ENCODE measurements at places on chromosomes 3 and 15.

DNA sequence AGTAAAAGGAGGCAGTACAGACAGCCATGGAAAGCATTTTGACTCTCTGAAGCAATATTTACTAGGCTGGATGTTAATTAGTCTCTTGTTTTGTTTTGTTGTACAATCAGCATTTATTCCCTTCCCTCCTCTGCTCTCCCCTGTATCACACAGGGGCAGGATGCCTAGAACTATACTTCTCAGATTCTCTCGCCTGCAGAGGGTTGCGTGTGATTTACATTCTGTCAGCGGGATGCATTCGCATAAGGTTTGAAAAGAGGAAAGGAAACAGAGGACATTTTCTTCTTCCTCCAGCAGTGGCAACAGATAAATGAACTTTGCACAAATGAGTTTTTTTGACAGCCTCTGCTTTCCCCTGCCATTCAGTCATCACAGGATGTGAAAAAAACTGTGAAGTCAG is 188.3 kb downstream of the RSL24D1 start:
- DNase-seq, result no peak

GRCh38 chr3:112335434-112335781 is 2.5 kb downstream of the CD200 start:
- no peak for DNase-seq

- DNase-seq, result no peak
Measured at GRCh38 chr3:128504533-128504915, 11.5 kb upstream of the GATA2 start.

DNA sequence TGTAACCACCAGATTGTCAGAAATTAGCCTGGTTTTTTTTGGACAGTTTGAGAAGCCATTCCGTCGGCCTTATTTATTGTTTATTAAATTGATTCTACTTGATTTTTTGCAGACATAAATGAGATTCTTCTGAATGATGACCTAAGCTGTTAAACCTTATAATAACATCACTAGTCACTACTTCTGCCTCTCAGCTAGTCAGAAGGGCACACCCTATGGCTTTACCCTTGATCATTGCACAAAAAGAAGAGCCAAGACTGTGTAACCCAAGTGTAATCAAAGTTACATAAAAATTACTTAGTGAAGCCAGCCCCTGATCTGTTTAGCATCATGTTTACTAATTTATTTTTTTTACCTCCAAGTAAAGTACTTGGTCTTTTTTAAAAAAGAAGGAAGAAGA is 64.3 kb downstream of the CHL1 start:
- DNase-seq, result no peak

DNA sequence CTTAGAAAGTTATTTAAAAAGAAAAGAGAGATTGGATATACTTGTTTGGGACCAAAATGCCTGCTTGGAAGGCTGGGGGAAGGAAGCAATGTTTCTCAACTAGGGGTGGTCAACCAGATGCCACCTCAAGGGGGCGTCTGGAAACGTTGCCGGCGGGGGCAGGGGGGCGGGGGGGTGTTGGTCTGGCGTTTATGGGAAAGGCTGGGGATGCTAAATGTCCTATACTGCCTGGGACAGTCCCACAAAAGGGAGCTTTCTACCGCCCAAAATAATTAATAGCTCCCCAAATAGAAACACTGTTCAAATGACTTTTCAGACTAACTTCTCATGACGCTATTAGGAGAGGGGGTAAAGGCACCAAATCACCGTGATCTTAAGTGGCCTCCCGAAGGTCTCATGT is 2.2 kb downstream of the POLG start:
- DNase-seq, result no peak

- no peak for DNase-seq
Measured at GRCh38 chr3:28089527-28089897, 151.9 kb upstream of the CMC1 start.

- no peak for DNase-seq
Measured at GRCh38 chr3:131535131-131535530, 32.4 kb upstream of the MRPL3 start.

DNA sequence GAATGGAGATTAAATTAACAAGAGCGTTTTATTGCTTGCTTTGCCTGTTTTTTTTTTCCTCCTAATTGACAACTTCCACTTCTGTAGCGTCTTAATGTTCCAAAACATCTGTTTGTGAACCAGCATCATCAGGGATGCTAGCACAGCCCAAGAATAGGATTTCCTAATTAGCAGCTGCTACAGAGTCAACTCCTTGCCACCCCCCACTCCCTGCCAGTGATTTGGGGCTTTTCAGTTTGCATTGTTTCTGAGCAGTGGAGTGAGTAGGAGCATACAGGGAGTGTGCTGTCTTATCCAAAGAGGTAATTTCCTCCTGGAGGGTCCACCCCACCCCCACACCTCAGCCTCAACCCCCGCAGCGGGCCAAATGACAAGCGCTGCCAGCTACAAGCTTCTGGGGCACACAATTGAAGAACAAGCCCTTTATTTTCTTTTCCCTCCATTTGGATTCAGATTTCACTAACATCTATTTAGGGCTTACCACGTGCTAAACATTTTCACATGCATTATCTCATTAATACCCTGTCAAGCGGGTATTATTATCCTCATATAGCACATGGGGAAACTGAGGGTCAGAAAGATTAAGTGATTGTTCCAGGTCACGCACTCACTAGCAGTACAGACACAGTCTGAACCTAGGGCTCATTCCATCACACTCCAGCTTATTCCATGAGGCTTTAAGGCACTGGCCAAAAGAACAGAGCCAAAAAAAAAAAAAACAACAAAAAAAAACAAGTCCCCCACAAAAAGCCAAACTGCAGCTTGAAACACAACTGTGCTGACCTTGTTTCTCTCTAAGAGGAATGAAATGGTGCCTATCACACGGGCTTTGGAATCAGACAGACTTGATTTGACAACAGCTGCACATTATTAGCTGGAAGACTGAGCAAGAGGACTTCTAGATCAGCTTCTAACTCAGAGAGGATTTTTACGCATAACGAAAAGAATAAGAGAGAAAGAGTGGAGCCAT is 16.4 kb downstream of the HEG1 start:
- DNase-seq, result no peak

DNA sequence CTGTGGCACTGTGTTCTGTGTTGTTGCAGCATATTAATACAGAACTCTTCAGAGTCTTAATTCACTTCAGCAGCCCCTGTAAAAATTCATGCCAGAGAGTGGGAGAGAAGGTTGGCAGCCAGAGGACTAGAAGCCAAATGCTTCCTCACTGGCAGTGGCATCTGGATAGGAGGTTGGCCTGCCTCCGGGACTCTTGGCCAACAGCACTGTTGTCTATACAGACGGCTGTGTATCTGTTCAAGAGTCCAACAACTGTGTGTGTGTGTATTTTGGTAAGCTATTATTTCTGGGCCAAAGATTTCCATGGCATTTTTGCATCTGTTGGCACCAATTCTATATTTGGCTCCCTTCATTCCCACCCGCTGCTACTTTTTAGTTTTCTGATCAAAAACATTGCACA is 156.0 kb upstream of the SOX2 start:
- no peak for DNase-seq

DNA sequence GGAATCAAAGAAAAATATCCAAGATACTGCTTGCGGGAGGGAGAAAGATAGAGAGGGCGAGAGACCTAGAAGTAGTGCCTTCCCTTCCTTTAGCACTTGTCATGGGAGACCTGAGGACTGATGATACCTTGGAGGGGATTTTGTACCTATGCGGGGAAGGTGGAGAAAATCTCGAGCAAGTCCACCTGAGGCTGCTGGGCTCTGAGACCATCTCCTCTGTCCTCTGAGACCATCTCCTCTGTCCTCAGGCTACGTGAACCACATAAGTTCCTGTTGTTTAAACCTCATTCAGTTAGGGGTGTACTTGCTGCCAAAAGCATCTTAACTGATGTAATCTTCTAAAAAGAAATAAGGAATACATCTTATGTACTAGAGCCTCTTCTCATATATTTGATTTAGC is 164.9 kb downstream of the NR2F2 start:
- DNase-seq, result no peak

DNA sequence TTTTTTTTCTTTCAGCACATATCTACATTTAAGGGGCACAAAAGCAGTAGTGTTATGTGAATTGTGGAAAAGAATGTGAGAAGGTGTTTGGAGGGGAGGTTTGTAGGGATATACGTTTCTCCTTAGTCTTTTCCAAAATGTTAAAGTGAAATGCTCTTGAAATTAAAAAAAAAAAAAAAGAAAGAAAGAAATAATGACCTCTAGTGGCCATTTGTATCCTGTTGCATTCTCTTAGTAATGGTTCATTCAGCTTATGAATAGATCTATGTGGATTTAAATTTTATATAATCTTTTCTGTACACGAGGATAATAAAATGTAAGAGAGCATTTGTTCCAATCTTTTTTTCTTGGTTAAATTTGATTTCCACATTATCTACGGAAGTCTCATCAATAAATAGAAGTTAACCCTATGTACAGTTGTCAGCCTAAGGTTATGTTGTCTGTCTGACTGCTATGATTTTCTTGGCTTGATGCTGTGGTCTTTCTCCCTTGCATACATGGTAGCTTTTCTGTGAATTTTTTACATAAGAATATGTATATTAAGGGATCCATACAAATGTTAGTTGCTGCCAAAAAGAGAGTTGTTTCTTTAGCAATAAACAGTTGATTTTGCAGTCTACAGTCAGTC is 1.7 kb downstream of the P2RY13 start:
- no peak for DNase-seq

DNA sequence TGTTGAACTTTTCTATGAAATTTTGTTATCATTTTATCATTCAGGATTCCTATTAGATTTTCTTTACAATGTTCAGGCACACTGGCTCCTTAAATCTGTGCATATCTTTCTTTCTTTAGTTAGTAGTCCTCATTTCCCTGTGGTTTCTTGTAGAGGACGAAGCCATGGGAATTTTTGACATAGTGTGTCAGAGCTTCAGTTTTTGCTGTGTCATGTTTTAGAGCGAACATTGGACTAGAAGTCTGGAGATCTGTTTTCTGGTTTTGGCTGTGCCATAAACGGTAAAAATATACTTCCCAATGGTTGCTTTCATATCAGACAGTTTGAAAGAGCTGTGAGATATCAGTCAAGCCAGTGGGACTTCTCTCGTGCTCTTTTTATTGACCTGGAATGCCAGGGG is 105.2 kb downstream of the CHCHD4 start:
- no peak for DNase-seq

- DNase-seq, result no peak
Measured at GRCh38 chr3:51992017-51992682, 3.5 kb downstream of the RPL29 start.

DNA sequence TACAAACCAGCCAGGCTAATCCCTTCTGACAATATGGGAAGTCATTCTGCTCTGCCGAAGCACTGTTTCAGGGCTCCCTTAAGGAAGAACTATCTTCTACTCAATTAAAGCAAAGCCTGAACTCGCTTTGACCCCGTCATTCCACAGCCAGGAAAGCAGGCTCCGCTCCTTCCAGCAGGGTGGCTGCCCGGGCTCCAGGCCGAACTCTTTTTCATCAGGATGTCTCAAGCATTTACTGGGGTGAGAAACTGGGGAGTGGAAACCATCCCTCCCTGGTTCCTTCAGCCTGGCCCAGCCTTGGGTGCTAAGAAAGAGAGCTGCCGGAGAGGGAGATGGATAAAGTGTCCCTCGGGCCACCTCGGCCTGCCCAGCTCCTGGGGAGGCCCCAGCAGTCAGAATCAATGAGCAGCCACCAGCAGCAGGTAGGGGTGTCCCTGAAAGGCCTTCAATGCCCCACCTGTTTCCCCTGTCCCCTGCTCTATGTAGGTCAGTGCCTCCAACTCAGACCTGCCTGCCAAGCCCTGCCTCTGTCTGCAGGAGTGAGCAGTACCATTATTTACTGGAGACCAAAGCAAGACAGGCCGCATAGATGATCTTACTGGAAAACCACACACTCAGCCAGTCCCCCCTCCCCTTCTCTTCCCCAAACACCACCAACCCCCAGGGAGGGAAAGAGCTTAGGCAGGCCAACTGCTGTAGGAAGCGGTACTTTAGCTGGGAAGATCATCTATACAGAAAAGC is 225.6 kb upstream of the TLE3 start:
- DNase-seq, result no peak

DNA sequence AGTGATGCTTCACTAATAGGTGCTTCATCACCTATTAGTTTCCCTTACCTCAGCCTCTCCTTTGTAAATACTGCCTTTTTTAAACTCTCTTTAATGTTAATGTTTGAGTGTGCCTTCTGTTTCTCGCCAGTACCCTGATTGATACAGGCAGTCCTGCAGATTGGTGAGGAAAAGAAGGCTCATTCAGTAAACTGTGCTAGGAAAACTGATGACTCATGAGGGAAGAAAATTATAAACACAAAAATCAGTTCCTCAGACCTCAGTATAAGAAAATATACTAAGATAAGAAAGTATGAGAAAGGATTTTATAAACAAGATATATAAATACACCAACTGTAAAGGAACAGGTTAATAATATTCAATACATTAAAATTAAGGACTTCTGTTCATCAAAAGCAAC is 54.8 kb upstream of the OXTR start:
- DNase-seq, result no peak

GRCh38 chr3:160577093-160577492 is 11.7 kb upstream of the KPNA4 start:
- DNase-seq, result no peak

GRCh38 chr3:159987291-159987711 is 1.3 kb upstream of the IL12A start:
- no peak for DNase-seq

DNA sequence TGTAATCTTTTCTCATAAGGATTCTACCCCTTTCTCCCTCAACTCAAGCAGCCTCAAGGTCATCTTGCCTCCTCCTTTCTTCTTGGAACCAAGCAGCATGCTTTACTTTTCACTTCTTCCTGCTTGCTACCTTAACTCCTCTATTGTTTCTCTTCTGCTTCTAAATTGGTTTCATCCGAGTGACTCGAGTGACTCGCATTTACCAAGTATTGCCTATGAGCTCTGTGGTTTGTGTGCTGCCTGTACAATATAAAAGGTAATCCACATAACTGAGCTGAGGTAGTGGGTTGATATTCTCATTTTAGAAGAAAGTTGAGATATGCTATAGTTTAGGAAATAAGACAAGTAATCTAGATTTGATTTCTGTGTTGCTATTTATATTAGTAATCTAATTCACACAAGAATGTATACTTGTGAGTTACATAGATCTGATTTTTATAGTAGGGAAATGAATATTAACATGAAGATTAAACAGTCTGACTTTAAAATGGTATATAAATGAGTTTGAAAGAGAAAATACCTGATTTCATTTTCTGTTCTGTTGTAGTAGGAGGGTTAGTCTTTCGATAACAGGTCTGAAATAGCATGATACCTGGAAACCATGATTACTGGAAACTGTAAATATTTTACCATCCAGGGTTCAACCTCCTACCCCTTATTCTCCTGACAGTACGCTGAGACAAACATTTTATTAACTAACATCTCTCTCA is 5.5 kb downstream of the HHLA2 start:
- DNase-seq, result no peak

GRCh38 chr3:156661155-156661554 is 13.2 kb upstream of the TIPARP start:
- DNase-seq, result no peak

DNA sequence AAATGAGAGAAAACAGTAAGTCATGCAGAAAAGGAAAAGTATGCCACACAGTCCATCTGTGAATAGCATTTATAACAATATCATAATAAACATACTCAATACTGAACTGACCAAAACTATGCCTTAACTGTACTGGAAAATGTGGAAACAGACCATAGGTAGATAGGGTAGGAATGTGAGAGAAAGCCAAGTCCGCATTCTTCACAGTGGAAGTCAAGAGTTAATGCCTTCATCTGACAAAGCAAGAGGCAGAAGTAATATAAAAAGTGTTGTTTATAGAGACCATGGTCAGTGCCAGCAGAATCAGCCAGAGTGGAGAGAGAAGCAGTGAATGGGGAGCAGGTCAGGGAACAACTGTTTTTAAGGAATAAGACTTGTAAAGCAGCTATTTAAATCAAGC is 52.3 kb downstream of the KBTBD12 start:
- DNase-seq, result no peak

Data from stimulated activated CD8-positive, alpha-beta memory T cell treated with anti-CD3 and anti-CD28 coated beads, Interleukin-15, amount 100 ng/mL, for 48 hours (primary cell).